ENCODE measurements at places on chromosomes 1 and 21.

DNA sequence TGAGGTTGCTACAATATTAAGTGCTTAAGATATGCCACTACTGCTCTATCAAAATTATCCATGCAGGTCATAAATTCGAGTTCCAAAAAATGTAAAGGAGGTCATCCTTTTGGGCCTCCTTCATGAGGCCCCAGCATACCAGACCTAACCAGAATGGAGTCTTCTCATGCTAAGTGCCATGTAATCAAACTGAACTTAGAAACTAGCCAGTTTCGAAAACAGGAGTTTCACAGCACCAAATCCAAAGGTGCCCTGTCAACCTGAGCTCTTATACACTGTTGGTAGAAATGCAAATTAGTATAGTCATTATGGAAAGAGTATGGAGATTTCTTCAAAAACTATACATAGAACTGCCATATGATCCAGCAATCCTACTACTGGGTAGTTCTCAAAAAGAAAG lies 320.5 kb downstream of the ST6GALNAC3 start:
- DNase-seq: no peak

DNA sequence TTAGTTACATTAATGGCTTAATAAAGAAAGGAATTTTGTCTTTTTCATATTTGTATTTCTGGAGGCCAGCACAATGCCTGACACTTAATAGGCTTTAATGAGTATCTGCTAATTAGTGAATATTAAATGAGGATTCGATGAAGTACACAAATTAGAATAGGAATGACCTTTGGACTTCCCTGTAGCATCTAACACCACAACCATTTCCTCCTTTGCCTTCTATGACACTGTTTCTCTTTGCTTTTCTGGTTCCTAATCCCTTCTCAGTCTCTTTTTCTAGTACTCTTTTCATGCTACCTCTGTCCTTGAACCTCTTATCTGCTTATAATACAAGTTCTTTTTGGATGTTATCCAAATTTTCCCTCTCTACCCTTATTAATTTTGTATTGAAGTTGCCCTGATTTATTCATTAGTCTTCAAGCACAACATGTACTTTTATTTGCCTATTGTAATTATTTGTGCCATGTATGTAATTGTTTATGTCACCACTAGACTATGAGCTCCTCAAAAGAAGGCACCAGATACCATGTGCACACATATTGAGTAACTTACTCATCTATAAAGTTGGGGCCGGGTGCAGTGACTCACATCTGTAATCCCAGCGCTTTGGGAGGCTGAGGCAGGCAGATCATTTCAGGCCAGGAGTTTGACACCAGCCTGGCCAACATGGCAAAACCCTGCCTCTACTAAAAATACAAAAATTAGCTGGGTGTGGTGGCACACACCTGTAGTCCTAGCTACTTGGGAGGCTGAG lies 23.8 kb downstream of the RPS27 start:
- no peak for DNase-seq

DNA sequence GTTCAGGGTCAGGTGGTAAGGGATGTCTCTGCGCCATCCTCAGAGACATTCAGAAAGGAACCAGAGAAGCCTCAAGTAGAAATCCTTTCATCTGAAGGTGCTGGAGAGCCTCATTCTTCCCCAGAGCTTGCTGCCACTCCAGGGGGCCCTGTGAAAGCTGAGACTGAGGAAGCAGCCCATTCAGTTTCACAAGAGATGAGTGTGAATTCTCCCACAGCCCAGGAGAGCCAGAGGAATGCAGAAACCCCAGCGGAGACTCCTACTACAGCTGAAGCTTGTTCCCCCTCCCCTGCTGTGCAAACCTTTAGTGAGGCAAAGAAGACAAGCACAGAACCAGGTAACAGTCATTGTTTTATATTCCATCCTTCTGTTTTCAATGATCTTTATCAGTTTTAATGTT lies 38.7 kb downstream of the ZBTB40 start:
- DNase-seq: no peak

- no peak for DNase-seq
Measured at GRCh38 chr1:226019572-226019971, 20.4 kb upstream of the SDE2 start.

DNA sequence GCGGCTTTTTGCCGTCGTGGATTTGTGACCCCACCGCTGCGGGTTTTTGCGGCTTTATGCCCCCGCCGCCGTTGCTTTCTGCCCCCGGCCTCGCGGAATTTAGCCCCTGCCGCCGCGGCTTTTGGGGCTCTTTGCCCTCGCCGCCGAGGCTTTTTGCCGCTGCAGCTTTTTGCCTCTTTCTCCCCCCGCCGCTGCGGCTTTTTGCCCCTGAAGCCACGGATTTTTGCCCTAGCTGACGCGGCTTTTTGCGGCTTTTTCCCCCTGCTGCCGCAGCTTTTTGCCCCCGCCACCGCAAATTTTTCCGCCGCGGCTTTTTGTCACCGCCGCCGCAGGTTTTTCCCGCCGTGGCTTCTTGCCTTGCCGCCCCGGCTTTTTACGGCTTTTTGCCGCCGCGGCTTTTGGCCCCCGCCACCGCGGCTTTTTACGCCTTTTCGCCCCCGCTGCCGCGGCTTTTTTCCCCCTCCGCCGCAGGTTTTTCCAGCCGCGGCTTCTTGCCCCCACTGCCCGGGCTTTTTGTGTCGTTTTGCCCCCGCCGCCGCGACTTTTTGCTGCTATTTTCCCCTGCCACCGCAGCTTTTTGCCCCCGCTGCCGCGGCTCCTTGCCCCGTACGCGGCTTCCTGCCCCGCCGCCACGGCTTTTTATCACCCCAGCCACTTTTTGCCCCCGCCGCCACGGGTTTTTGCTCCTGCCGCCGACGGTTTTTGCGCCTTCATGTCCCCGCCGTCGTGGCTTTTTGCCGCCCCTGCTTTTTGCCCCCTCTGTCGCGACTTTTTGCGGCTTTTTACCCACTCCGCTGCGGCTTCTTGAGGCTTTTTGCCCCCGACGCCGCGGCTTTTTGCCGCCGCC lies 3933.6 kb downstream of the SRGAP2C start:
- no peak for DNase-seq

DNA sequence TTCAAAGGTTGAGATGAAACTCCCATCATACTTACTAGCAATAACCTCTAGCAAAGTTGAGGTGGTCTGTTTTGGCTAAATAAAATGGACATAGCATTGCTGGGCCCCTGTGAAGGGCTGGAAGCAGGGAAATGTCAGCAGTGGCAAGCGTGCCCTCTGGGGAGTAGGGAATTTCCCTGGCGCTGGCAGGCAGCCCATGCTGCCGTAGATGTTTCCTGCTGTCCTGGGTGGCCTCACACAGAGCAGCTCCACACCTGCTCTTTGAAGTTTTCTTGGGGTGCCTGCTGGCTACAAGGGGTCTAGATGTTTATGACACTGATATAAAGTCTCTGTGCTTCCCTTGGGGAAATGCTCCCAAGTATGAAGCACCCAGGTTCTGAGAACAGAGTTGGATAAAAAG lies 30.2 kb downstream of the ADARB1 start:
- peak; percentile 60 for DNase-seq

DNA sequence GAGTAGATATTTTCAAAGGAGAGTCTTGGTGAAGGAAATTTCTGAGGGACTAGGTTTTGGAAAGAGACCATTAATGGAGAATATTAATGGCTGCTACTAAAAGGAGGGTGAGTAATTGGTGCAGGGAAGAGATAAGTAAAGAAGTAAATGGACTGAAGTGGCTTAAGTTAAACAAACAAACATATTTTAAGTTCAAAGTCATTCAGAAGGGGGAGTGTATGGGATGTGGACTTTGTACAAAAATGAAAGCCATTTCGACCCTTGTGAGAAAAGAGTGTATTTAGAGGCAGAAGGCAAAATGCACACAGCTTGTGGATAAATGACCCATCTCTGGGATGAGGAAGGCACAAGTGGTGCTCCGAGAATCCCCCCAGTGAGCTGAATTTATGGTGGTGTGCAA lies 171.7 kb downstream of the BACH1 start:
- no peak for DNase-seq

DNA sequence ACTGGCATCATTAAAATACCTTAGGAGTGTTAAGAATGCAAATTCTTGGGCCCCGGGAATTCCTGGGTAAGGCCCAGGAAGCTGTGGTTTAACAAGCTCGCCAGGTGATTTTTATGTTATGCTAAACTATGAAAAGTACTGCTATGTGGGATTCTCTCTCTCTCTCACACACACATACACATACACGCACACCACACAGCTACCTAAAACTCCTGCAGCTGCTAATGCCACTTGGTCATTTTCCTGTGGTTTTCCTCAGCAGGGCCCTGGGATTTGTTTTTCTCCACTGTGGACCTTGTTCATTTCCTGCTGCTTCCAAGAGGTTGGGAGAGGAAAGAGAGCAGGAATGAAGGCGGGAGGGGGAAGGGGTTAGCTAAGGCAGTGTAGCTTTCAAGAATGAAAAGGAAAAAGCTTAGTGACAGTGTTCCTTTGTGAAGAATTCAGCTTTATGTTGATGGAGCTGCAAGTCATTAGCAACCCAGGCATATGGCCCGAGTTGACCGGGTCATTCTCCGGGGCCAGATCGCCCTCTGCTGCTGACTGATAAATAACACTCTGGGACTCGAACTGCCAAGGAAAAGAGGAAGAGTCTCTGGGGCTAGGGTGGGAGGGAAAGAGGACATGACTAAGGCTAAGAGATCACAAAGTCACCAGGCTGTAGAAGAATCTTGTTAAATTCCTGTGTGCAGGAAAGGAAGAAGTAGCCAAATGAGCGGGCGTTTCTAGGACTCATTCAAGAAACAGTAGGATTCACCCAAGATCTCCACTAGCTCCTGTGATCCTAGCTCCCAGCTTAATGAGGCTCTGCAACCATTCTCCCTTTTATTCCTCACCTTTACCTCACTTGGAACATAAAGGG lies 30.5 kb upstream of the LRIG2 start:
- peak; percentile 90 for DNase-seq

- peak; percentile 68 for DNase-seq
Measured at GRCh38 chr1:54671985-54672608, 30.5 kb downstream of the MROH7 start.

GRCh38 chr1:61699911-61700851 lies 24.8 kb downstream of the TM2D1 start:
- DNase-seq: no peak

DNA sequence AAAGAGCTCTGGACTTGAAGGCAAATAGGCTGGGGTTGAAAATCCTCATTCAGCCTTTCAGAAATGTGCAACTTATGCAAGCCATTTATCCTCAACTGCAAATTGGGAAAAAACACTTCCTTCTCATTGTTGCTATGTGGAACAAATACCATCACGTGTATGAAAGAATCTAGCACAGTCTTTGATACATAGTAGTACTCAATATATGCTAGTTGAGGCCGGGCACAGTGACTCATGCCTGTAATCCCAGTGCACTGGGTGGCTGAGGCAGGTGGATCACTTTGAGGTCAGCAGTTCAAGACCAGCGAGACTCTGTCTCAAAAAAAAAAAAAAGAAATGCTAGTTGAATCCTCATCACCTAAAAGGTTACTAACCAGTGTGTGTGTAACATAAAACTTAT lies 8.2 kb downstream of the PI4KB start:
- DNase-seq: peak; percentile 31

GRCh38 chr1:221316491-221317056 lies 425.3 kb downstream of the DUSP10 start:
- no peak for DNase-seq

GRCh38 chr1:19892628-19893168 lies 10.5 kb downstream of the OTUD3 start:
- DNase-seq: no peak

DNA sequence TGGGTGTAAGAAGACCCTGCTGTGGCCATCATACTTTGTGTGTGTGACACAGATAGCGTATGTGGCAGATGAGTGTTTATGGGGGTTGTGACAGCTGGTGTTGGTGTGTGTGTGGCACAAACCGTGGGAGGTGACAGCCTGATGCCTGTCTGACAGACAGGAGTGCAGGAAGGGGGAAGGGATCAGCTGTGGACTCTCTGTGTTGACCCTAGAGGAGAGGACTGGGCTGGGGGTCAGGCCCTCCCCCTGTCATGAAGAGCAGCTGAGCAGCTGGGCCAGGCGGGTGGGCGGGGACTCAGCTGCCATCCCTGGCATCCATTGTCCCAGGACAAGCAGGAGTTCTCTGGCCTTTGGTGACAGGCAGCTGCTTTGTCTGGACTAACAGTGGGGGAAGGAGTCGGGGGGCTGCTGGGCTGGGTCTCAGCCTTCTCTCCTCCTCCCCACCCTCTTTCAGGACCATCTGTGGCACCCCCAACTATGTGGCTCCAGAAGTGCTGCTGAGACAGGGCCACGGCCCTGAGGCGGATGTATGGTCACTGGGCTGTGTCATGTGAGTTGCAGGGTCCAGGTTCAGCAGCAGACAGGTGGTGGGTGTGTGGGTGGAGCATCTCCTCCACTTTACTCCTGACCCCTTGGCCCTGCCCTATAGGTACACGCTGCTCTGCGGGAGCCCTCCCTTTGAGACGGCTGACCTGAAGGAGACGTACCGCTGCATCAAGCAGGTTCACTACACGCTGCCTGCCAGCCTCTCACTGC lies 2.3 kb downstream of the PLK3 start:
- no peak for DNase-seq

- DNase-seq: peak; percentile 91
Measured at GRCh38 chr21:39845571-39846130, 21.6 kb upstream of the PCP4 start.

GRCh38 chr21:46551636-46552241 lies 53.1 kb downstream of the S100B start:
- DNase-seq: no peak

DNA sequence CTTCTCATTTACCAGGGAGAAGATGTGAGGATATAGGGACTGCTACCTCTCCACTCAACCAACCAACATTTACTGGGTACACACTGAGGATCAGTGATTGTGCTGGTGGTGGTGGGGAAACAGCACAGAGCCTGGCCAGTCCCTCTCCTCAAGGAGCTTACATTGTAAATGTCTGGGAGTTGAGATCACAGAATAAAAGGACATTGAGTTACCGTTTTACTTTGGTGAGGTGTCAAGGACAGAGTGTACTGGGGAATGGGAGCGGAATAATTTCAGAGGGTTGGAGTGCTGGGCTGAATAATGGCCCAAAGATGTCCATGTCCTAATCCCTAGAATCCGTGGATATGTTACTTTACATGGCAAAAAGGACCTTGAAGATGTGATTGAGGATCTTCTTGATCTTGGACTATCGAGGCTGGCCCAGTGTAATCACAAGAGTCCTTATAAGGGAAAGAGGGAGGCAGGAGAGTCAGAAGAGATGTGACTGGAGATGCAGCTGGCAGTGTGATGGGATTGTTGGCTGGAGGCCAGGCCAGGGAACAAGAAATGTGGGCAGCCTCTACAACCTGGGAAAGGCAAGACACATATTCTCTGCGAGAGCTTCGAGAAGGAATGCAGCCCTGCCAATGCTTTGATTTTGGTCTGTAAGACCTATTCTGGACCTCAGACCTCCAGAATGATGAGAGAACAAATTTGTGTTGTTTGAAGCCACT lies 26.6 kb upstream of the RWDD3 start:
- DNase-seq: peak; percentile 11
